Stomach (tissue), 19 donors: ENCODE measurements at places on chromosomes 2 and 18. TPM values are rescaled to one million over a fixed set of nuclear protein-coding genes. Genes with fewer than 3 reads are reported as not detected.

GRCh38 chr18:9475643-9476591 is 604 bp downstream of the RALBP1 start:
- no peak for DNase-seq

GRCh38 chr18:54557958-54558357 is 33.1 kb upstream of the DYNAP start:
- no peak for DNase-seq

Gene LINC00305
- not detected for total RNA-seq

- DNase-seq: no peak
Measured at GRCh38 chr2:145283131-145283530, 763.2 kb upstream of the ZEB2 start.

Gene ZSWIM2
- not detected for total RNA-seq

DNA sequence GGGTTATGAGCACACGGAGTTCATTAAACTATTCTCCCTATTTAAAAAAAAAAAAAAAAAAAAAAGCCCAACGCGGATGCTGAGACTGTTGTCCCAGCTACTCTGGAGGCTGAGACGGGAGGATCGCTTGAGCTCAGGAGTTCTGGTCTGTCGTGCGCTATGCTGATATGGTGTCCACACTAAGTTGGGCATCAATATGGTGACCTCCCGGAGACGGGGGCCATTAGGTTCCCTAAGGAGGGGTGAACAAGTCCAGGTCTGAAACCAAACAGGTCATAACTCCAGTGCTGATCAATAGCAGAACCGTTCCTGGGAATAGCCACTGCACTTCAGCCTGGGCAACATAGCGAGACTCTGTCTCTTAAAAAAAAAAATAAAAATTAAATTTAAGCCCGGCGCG is 12.9 kb upstream of the ANKRD53 start:
- DNase-seq: no peak

GRCh38 chr2:239599299-239599698 is 198.5 kb upstream of the HDAC4 start:
- DNase-seq: peak; percentile 21

DNA sequence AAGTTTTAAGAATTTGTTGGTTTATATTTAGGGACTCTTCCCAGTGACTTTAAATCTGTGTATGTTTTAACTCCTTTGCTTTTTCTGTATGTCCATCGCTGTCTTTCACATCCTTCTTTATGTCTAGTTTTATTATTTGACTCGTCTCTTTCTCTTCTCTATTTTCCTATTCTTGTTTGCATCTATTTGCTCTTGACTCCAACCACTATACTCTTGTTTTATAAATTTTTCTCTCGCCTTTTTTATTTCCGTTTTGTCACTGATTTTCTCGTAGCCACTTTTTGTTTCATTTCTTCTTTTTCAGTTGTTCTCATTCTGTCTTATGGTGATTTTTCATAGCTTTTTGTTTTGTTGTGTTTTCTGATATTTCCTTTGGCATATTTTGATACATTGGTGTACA is 170.5 kb upstream of the NETO1 start:
- no peak for DNase-seq

Gene IL1RL2
- total RNA-seq: 2.9 TPM

GRCh38 chr18:63897072-63897471 is 9.6 kb downstream of the SERPINB2 start:
- DNase-seq: no peak

GRCh38 chr2:193810533-193810932 is 1615.8 kb upstream of the TMEFF2 start:
- DNase-seq: no peak

Gene CHMP3
- total RNA-seq: 71.0 TPM

- DNase-seq: no peak
Measured at GRCh38 chr2:12124790-12125189, 378.4 kb downstream of the LPIN1 start.

- no peak for DNase-seq
Measured at GRCh38 chr2:166468124-166469024, 25.7 kb downstream of the SCN7A start.

GRCh38 chr2:168194784-168195522 is 52.4 kb downstream of the STK39 start:
- no peak for DNase-seq

DNA sequence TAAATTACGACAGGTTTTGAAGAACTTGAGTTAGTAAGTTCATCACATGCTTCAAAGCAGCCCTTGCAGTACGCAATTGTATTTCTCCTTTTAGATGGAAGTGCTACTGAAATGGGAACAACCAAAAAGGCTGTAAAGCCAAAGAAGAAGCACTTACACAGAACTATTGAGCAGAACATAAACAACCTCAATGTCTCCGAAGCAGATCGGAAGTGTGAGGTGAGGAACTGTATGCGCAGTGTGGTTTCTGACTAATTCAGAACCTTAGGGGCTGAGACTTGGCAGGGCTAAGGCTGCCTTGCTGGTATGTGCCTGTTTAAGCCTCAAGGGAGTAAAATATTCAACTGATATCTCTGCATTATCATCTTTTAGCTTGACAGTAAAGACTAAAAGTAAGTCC is 8.4 kb downstream of the NCAPH start:
- no peak for DNase-seq

- no peak for DNase-seq
Measured at GRCh38 chr2:48320742-48321141, 209.2 kb upstream of the STON1 start.

- peak; percentile 59 for DNase-seq
Measured at GRCh38 chr2:27806311-27807059, 35.0 kb downstream of the MRPL33 start.

- DNase-seq: no peak
Measured at GRCh38 chr2:30932870-30933269, 125.6 kb upstream of the CAPN13 start.

- no peak for DNase-seq
Measured at GRCh38 chr2:188765522-188766470, 208.4 kb upstream of the COL3A1 start.

DNA sequence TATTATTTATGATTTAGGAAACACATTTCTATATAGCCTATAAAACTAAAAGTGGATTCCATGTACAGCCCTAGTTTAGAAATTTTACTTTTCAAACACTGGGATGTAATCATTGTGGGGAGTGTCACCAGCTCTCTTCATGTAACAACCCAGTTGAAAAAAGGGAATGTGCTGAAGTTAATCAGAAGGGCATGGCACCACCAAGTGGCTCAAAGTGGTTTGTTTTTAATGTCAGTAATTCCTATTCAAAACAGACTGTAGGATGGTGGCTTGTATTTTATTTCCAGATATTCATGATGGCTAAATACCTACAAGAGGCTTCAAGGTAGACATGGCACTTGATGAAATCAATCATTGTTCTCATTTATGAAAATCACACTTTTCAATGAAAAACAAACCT is 58.1 kb upstream of the TMEM182 start:
- DNase-seq: no peak

DNA sequence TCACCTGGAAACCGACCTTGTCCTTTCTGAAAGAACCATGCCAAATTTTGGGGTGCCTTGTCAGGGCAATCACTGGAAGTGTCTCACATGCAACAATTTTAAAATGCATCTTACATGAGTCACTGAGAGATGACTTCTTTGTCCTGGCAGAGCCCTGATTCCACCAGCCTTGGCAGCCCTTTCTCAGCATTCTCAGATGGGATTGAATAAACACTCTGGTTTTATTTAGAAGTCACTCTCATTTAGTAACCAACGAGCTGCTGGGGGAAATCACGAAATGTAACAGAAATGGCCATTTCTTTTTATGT is 3.8 kb upstream of the ATP8B1 start:
- DNase-seq: no peak

Gene RND3
- 24.6 TPM for total RNA-seq

GRCh38 chr18:67476585-67476984 is 39.9 kb downstream of the DSEL start:
- no peak for DNase-seq

GRCh38 chr2:101251844-101252407 is 760 bp upstream of the CNOT11 start:
- DNase-seq: peak; percentile 69

- DNase-seq: no peak
Measured at GRCh38 chr2:219514196-219514761, at the start of gene ASIC4. Gene ASIC4 (plus strand): TSS chr2:219514482. CDS start chr2:219514725, 243 bp downstream.

- DNase-seq: no peak
Measured at GRCh38 chr18:8658858-8659485, 46.4 kb upstream of the MTCL1 start.

GRCh38 chr2:237696461-237696860 is 69.1 kb downstream of the LRRFIP1 start:
- no peak for DNase-seq

GRCh38 chr2:118380915-118381653 is 292.8 kb downstream of the INSIG2 start:
- no peak for DNase-seq

Gene CPO
- not detected for total RNA-seq
